ENCODE measurements at places on chromosomes 2 and 18.

DNA sequence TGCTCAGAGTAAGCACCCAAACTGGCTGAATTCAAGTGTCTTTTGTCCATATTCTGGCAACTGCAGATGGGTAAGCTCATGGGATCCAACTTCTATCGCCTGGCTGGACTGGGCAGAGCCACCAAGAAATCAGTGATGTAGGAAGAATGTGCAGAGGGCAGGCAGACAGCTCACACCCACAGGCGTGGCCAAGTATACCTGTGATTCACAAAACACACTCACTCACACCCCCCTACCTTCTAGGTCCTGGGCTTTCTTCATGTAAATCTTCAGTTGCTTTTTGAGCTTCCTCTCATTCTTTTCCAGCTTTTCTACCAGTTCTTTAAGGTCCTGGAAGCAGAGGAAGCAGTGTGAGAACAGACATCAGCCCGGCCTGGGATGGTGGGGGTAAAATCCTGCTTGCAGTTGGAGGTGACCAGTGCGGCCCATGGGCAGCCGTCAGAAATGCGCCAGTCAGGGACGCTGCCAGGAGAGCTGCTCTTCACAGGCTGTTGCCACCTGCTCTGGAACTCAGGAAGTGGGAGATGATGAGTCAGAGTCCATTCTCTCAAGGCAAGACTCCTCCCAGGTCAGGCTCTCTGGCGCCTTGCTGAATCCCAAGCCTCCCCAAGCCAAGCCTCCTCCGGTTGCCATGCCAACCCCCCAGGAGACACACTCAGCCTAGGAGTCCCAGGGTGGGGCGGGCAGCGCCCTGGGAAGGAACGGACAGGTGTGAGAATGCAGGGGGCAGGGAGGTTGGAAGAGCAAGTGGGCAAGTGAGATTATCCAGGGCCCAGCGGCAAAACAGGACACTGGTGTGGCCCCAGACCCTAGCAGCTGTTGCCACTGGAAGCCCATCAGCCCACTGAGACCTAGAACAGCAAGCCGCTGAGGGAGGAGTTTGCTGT lies 36.2 kb upstream of the ACAA2 start:
- peak; percentile 47 for DNase-seq

- no peak for DNase-seq
Observed at GRCh38 chr2:182522405-182522896, 95.6 kb upstream of the PDE1A start.

- no peak for DNase-seq
Observed at GRCh38 chr2:25972049-25972823, 10.1 kb downstream of the KIF3C start.

GRCh38 chr2:127055786-127056076 lies 51.2 kb downstream of the BIN1 start:
- no peak for DNase-seq

DNA sequence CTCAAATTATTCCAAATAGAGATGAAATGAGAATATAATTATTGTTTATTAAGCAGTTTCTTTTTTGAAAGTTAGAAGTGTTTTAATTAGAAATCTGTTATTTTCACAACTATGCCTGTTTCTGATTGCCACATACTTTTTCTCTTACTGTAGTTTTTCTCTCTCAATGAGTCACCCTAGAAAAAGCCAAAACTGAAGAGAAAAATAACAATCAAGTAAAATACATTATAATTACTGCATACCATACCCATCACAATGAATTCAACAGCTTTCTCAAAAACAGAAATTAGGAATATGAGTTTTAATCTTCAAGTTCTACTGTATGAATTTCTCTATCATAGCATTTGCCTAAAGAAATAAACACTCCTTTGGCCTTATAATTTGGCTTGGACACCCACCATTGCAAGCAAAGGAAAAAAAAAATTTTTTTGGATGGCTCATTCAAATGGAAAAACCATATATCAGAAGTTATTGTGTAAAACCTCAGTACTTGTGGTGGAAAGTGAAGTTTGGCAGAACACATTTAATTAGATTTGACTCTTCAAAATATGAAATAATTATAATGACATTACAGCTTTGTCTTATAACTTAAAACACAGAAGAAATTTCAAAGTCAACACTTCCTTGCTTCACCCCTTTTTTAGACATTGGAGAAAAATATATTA lies 138.5 kb downstream of the DYM start:
- DNase-seq = no peak

DNA sequence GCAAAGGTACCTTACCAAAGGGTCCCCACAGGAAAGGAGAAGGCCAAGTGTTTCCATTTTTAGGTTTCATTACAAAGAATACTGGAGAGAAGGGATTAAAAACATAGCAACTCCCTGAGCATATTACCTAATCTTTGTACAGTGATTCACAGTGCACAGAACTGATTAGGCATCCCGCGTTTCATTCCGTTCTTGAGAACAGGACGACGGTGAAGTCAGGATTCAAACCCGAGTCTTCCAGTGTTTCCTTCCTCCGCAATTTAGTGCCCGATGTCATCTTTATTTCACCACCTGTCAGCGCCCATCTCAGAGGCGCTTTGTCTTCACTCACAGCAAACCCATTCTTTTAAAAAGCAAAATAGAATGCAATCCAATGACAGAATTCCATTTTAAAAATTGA lies 488.5 kb downstream of the EIPR1 start:
- DNase-seq = no peak

DNA sequence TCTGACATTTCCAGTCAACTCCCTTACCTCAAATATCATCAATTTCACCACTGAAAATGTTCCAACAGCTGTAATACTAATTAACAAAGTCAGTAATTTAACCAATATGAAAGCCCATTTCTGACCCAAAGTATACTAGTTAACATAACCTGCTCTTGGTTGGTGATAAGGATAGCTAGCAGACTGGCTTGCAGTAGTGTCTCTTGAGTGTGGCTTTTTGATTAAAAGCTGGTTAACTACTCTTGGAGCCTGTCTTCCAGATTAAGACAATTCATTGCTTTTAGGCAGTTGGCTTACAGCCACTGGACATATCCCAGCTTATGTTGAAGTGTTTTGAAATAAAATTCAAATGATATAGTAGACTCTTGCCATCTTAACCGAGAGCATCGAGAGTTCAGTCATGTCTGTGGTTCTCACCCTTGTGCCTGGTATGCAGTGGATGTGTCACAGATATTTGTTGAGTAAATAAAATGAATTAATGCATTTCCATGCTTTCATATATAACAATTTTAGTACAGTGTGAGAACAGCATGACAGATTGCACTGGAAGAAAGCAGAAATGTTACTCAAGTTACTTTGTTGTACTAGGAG lies 158.1 kb downstream of the TANC1 start:
- DNase-seq = no peak

DNA sequence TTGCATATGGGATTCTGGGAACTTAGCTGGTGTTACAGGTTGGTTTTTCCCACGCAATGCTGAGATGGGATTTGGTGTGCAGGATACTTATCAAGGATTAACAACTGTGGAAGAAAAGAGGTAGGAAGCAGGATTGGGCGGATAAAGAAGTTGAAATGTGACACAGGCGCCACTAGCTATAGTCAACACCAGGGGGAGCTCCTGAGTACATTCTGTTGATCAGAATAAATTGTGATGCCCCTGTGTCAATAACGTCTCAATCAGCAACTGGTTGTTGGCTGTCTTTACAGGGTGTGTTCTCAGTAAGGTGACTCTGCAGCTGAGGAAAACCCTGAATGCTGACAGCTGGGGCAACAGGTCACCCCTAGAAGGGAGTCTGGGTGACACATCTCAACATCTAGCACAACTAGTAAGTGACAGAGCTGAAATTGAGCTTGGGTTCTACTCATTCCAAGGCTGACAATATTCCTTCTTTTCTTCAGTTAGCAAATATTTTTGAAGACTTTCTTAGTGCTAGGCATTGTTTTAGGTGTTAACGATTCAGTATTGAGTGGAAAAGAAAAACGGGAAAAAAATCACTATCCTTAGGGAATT lies 143.0 kb downstream of the ARL6IP6 start:
- DNase-seq = peak; percentile 23

GRCh38 chr2:234488913-234489451 lies 7.9 kb downstream of the ARL4C start:
- DNase-seq = no peak

DNA sequence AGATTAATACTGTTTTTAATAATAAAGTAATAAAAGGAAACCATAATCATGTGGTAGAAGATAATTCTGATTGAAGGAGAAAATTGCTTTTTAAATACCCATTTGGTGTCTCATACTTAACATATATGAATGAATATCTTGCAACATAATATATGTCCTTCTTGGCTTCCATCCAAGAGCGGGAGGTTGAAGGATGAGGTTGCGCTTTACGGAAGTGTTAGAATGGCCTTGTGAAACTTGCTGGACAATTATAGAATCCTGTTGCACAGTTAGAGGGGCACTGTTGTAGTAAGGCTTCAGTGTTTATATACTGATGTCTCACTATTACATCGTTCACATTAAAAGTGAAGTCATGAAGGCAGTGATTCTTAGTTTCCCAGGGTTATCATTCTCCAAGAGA lies 9.4 kb downstream of the INSIG2 start:
- DNase-seq = no peak

DNA sequence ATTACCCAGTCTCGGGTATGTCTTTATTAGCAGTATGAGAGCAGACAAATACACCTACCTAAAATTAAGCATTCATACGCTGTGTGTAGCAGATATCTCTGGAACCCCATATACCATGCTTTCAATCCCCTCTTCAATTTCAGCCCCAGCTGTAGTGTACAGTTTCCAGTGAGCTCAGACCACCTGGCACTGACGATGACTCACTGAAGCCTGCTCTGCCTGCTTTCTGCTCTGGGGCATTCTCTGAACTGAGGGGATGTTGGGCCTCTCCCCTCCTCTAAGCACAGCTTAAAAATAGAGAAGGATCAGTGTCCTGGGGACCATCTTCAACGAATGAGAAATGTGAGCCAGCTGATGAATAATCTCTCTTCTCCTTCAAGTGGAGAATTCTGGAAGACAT lies 8.7 kb upstream of the CCL20 start:
- no peak for DNase-seq

- no peak for DNase-seq
Observed at GRCh38 chr2:172790404-172790803, 54.8 kb downstream of the RAPGEF4 start.

DNA sequence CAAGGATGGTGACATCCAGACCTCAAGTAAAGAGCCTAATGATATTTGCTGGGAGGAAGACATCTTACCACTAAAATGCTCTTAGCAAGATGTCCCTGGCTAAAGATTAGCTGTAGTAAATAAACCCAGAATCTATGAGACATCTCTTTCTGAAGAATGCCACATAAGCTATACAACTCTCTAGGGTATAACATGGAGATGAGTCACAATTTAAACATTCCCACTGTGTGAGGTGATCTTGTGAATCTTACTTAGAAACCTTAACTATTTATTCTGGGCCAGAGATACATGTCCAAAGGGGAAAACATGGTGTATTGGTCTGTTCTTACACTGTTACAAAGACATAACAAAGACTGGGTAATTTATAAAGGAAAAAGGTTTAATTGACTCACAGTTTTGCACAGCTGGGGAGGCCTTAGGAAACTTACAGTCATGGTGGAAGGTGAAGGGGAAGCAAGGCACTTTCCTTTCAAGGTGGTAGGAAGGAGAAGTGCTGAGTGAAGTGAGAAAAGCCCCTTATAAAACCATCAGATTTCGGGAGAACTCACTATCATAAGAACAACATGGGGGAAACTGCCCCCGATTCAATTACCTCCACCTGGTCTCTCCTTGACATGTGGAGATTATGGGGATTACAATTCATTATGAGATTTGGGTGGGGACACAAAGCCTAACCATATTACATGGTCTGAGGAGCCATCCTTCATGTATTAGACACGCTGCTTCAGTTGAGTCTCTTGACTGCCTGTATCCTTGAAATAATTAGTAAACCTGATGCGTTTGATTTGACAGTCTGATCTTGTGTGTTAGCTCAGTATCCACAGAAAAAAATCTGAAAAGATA lies 17.1 kb downstream of the KRCC1 start:
- no peak for DNase-seq

DNA sequence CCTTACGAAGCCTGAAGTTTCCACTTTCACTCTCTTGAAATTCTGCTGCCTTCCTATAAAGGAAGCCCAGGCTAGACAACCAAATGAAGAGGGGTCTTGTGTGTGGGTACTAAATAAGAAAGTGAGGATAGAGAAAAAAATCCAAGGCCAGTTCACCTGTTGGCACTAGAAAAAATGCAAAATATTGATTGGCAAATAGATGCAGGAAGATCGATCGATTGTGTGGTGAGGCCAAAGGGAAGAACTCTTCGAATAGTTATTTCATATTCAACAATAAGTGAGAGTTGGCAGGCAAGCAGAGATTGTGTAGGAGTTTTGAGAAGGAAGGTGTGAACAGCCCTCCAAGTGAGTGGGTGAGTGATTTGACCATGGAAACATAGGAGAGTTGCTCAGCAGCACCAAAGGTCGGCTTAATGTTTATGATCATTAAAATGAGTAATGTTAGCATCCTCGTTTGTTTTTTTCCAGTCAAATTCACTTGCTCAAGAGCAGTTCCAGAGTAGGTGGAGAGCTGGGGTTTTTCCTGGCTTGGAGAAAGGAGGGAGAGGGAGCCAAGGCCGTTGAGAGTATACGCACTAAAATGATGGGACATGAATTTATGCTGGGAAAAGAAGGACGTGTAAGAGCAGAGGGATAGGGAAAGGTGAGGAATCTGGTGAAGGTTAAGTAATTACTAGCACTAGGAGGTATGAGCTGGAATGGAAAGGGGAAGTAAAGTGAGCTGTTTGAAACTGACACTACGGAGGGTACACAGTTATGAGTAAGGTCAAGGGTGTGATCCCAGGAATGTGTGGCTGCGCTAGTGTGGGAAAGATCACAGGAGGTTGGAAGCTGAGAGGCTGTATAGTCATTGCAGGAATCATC lies 1.1 kb upstream of the NAPG start:
- no peak for DNase-seq

GRCh38 chr18:63444580-63444979 lies 22.3 kb upstream of the VPS4B start:
- DNase-seq = no peak

DNA sequence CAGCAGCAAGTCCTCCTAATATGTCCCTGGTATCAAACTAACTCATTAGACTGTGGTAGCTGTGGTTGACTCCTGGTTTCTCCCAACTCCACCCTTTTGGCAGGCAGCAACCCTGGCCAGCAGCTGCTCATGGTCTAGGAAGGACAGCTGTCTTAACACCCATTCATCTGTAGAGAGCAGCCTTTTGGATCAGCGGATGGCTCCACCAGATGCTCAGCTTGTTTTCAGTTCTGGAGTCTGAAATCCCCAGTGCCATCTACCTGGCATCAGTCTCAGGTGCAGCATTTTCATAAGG lies 100.5 kb downstream of the SPOPL start:
- no peak for DNase-seq

- no peak for DNase-seq
Observed at GRCh38 chr2:184367211-184367610, 231.1 kb upstream of the ZNF804A start.

GRCh38 chr18:63262369-63263335 lies 56.9 kb downstream of the BCL2 start:
- DNase-seq = no peak

All from iPS DF 19.7 (cell line).